ENCODE measurements at places on chromosomes 1 and 21. TPM values are rescaled to one million over a fixed set of nuclear protein-coding genes. Genes with fewer than 3 reads are reported as not detected.

TTC34 gene
- total RNA-seq: 0.41 TPM

- peak; percentile 10 for DNase-seq
Observed at GRCh38 chr1:184352776-184353175, 34.1 kb upstream of the C1orf21 start.

GRCh38 chr1:178682886-178683285, 42.2 kb upstream of the RALGPS2 start:
- peak; percentile 32 for DNase-seq

DNA sequence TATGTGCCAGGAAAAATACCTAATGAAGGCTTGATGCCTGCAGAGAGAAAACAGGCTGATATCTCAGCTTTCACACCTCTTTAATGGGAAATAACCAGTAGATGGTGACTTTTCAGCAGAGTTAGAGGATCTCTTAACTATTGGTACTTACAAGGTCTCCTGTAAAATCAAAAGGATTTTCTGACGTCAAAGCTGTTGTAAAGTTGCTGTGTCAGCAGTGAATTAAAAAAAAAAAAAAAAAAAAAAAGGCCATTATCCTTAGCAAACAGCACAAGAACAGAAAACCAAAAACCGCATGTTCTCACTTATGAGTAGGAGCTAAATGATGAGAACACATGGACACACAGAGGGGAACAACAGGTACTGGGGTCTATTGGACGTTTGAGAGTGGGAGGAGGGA, 349.1 kb downstream of the AMY1C start:
- no peak for DNase-seq

TRIM45 gene
- 3.3 TPM for total RNA-seq

EFNA3 gene
- total RNA-seq: not detected

GRCh38 chr21:31213787-31214186, 130.3 kb downstream of the TIAM1 start:
- peak; percentile 16 for DNase-seq

SIPA1L2 gene
- 16.4 TPM for total RNA-seq

- DNase-seq: peak; percentile 59
Observed at GRCh38 chr1:41963636-41964035, 44.9 kb upstream of the HIVEP3 start.

GRCh38 chr1:91850708-91851107, 35.2 kb downstream of the TGFBR3 start:
- DNase-seq: no peak

RGS18 gene
- total RNA-seq: not detected

RHD gene
- total RNA-seq: not detected

- DNase-seq: no peak
Observed at GRCh38 chr1:55172272-55172671, 42.9 kb downstream of the USP24 start.

- no peak for DNase-seq
Observed at GRCh38 chr21:14630556-14631069, 84.5 kb upstream of the SAMSN1 start.

EPHB2 gene
- 24.9 TPM for total RNA-seq

- DNase-seq: no peak
Observed at GRCh38 chr1:110033421-110033820, 1.0 kb upstream of the STRIP1 start.

- DNase-seq: no peak
Observed at GRCh38 chr1:203464226-203464625, 11.4 kb upstream of the PRELP start.

DNA sequence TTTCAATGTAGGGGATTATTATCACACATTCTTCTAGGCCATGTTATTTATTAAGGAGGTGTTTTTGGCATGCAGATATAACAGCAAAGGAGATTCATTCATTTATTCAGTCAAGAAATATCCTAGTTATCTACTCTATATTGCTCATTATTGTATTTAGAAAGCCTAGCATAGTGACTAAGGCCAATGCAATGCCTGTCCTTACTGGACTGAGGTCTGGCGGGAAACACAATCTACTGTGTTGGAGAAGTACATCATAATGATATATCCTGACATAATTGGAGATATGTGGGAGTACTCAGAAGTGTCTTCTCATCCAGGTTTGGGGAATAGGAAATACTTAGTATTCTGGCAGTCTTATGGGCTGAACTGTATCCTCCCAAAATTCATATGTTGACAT, 421.5 kb upstream of the USP24 start:
- peak; percentile 73 for DNase-seq

DNA sequence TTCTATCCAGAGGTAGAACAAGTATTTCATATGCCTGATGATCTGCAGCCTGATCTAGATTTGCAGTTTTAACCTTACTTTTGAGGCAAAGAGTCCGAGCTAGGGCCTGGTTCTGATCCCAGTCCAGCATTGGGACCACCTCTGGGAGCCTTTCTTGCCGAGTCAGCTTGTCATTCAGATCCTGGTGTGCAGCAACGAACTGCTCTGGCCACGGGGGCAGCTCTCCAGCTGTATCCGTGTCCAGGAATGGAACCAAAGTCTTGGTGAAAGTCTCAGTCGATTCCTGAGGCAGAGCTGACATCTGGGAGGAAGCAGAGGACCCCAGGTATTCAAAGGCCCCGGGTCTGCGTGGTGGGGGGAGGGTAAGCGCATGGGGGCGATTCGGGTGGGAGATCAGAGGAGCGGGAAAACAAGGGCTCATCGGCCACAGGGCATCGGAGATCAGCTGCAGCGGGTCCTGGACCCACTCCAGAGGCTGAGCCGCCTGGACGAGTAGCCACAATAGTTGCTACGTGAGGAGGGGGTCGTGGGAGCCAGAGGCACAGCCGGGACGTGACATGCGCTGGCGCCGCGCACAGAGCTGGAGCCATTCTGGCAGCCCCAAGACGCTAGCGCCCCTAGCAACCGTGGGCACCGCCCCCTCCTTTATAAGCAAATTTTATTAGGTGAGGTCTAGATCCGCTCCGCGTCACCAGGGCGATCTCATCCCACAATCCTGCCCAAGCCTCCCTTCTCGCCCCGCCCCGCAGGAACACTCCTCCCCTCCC, 32.4 kb upstream of the BSDC1 start:
- no peak for DNase-seq

GRCh38 chr21:34878940-34879339, 170.2 kb downstream of the RUNX1 start:
- DNase-seq: no peak

- DNase-seq: no peak
Observed at GRCh38 chr1:18944810-18945209, 11.7 kb downstream of the IFFO2 start.

GRCh38 chr21:15015622-15016471, 49.0 kb downstream of the NRIP1 start:
- peak; percentile 92 for DNase-seq

GRCh38 chr1:220157738-220158137, 63.8 kb downstream of the IARS2 start:
- no peak for DNase-seq

GRCh38 chr1:233197940-233198339, 97.6 kb downstream of the PCNX2 start:
- DNase-seq: no peak

- no peak for DNase-seq
Observed at GRCh38 chr1:25948641-25949040, 42.4 kb upstream of the STMN1 start.

BNIPL gene
- total RNA-seq: 0.18 TPM

GRCh38 chr21:46418265-46418946, 40.3 kb upstream of the DIP2A start:
- DNase-seq: no peak

LDLRAD1 gene
- not detected for total RNA-seq

DNA sequence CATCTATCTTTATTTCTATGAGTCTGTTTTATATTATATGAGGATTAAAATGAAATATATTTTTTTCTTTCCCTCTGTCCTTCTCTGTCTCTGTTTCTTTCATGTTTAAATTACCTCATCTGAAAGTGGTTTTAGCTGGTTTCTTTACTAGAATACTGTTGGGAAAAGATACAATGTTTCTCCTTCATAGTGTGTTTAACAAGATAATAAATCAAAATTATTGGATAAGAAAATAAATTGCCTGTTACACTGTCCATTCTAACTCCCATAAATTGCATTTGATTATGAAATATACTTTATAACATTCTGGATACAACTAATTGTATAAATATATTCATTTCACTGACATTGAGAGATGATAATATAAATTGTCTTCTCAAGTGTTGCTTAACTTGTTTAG, 1168.0 kb downstream of the PLA2G4A start:
- DNase-seq: no peak

DNA sequence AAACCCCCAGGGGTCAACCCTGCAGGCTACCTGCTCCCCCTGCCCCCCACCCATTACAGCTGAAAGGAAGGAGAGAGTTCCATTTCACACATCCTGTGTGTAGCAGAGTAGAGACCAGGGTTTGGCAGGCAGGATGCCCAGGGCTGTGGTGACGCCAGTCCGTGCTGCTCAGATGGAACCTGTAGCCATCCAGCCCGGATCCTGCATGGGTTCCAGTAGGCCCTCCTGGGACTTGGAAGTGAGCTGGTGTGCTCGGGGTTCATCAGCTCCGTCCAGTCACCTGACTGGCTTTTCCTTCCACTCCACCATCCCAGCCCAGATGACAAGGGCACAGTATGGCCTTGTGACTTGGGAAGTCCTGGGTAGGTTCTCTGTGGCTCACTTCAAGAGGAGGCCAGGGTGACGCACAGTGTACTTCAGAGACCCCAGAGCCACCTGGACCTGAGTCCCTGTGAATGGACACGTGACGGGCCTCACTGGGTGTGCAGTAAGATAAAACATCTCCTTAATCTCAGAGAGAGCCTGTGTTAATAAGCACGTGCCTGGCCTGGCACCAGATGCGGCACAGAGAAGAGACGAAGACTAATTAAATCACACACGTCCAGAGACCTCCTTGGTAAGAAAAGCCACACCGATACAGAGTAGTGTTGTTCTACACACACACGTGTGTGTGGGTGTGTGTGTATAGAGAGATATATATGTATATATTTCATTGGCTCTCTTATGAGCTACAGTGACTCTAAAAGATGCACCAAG, 16.0 kb downstream of the ITPKB start:
- no peak for DNase-seq

SPRR2F gene
- total RNA-seq: not detected

GRCh38 chr1:201072149-201072548, 40.1 kb downstream of the CACNA1S start:
- DNase-seq: no peak

DNA sequence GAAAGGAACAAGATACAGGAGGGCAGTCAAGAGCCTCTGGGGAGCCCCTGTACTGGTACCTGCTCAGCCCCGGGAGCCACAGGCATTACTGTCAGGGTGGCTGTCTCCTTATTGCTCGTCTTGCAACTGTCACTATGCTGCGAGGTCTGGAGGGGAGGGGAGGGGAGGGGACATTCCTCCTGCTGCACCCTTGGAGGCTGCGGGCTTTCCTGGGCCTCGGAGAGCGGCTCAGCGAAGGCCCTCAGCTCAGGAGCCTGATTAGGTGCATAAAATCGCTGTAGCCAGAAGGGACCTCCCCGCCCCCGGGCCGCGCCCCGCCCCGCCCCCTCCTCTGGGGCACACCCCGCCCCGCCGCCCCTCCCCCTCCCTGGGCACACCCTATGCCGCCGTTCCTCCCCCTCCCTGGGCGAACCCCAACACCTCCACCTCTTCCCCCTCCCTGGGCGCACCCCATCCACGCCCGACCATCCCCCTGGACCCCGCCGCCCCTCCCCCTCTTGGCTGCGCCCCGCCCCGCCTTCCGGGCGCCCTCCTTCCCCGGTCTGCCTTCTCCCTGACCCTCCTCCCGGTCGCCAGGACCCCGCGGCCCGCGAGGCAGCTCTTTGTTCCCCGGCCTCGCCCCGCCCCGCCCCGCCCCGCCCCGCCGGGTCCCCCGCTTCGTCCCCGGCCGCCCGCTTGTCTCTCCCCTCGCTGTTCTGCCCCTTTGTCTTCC, 35.5 kb downstream of the CACHD1 start:
- DNase-seq: no peak

- no peak for DNase-seq
Observed at GRCh38 chr1:4397196-4397595, 257.2 kb upstream of the AJAP1 start.

- DNase-seq: no peak
Observed at GRCh38 chr1:112841825-112842224, 114.2 kb downstream of the SLC16A1 start.

DNA sequence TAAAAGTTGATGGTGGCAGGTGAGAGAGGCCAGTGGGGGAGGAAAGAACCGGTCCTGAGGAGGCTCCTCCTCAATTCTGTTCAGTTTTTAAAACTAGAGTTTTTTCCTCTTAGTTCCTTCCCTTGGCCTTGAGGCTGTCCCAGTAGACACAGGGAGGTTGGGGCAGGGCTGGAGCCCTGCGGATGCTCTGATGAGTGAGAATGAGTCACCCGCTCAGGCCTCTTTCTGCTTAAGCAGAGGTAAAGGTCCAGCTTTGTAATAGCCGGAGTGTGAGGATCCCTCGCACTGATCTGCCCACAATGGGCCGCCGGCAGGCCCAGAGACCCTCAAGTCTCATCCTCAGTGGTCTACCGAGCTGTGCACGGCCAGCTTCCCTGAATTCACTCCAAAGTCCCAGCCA, 49.6 kb upstream of the IRF2BP2 start:
- DNase-seq: peak; percentile 75

CSMD2 gene
- 0.82 TPM for total RNA-seq

GCSAML gene
- not detected for total RNA-seq

Measured in fibroblast of the aortic adventitia (primary cell).